ENCODE measurements at places on chromosomes 5 and 9.

- DNase-seq = no peak
- no peaks in the 10 kb centered on the region for H3K36me3 ChIP-seq
- H3K4me1 ChIP-seq = no peaks in the 10 kb centered on the region
- H3K27me3 ChIP-seq = no peaks in the 10 kb centered on the region
- H3K27ac ChIP-seq = no peak overlapping the region
- no peak overlapping the region for H3K4me3 ChIP-seq
Observed at GRCh38 chr5:66129144-66129543, 15.0 kb upstream of the SREK1 start.

DNA sequence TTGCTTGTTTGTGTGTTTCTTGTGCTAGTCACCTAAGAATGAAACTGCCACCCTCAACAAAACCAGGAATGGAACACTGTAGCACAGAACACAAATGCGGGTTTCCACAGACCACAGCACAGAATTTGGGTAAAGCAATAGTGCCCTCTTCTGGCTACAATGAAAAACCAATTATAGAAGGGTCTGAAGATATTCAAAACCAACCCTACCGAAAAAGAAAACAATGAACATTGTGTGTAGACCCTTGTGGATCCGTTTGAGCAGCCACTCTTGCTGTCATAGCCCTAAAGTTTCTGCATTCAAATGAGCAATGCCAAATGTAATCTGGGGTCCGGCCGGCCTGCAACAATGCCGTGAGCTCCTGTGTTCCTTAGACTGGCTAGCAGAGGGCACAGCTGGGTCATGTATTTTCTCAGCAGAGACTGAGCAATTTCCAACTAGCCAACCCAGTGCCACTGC lies 8.3 kb upstream of the ENC1 start:
- no peaks in the 10 kb centered on the region for H3K4me1 ChIP-seq
- H3K27ac ChIP-seq = no peak overlapping the region
- 0 out of 2 replicates have a peak, but pooled peaks cover under 1% of the 10 kb centered on the region for H3K27me3 ChIP-seq

- no peak overlapping the region for H3K27ac ChIP-seq
- H3K27me3 ChIP-seq = no peaks in the 10 kb centered on the region
- H3K4me3 ChIP-seq = no peak overlapping the region
Observed at GRCh38 chr5:177040814-177041420, 18.4 kb downstream of the ZNF346 start.

DNA sequence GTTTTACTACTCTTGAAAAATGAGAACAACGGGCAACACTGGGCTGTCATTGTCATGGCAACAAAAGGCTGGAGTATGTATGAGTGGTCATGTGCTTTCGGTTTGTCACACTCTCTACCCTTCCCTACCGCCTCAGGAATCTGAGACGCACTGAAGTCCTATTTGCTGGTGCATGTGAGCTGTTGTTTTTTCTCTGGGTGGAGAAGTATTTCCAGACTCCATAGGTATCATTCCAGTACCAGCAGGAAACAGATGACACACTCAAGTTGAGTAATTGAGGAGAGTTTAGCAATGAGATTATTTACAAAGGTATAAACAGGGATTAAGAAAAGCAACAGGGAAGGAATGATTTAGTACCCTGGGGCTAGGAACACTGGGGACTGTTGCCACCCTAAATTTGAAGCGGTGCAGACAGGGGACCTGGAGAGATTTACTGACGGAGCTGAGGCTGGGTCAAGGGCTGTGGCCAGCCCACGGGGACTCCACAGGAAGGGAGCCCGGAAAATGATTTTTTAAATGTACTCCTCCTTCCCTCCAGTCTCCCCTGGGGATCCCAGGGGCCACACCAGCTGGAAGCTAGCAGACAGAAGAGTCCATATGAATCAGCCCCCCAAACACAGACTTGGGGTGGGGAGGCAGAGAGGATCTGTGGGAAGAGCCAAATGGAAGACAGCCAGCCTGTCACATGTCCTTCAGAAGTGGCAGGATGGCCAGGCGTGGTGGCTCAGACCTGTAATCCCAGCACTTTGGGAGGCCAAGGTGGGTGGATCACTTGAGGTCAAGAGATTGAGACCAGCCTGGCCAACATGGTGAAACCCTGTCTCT lies 13.2 kb upstream of the ZBTB43 start:
- H3K4me3 ChIP-seq = no peak overlapping the region
- H3K27me3 ChIP-seq = no peaks in the 10 kb centered on the region
- H3K4me1 ChIP-seq = no peaks in the 10 kb centered on the region
- H3K27ac ChIP-seq = no peak overlapping the region
- H3K36me3 ChIP-seq = no peaks in the 10 kb centered on the region

- no peak for DNase-seq
- H3K4me1 ChIP-seq = peaks cover 22% of the 10 kb centered on the region
- no peak overlapping the region for H3K27ac ChIP-seq
- no peaks in the 10 kb centered on the region for H3K36me3 ChIP-seq
Observed at GRCh38 chr5:170861667-170861916, 226 bp upstream of the RANBP17 start.

DNA sequence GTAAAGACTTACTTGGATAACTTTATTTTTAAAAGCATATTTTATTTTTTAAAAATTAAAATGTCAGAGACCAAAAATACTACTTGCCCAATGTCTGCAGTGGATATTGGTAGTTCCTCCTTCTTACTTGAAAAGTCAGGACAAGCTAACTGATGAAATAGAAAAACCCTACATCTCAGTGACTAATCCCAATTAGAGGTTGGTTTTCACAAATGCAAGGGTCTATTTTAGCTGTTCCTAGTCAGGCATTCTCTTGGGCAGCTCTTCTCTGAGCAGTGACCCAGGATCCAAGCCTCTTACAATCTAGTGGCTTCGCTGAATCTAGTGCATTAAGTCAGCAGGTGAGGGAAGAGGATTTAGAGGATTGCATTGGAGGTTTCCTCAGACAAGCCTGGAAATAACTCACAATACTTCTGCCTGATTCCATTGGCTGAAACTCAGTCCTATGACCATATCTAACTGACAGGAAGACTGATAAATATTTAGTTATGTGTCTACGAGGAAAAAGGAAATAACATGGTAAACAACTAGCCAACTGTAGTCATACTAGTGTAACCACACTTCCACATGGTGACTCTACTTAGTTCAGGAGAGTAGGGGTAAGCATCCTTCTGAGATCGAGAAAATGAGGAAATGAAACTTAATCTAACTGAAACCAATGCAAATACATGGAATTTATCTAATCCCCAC lies 34.2 kb upstream of the MIER3 start:
- H3K4me1 ChIP-seq = no peaks in the 10 kb centered on the region
- H3K4me3 ChIP-seq = no peak overlapping the region
- no peaks in the 10 kb centered on the region for H3K27me3 ChIP-seq
- DNase-seq = no peak

- no peak overlapping the region for H3K4me3 ChIP-seq
- peaks cover 12% of the 10 kb centered on the region for H3K4me1 ChIP-seq
- no peaks in the 10 kb centered on the region for H3K36me3 ChIP-seq
- no peaks in the 10 kb centered on the region for H3K27me3 ChIP-seq
Observed at GRCh38 chr5:55597014-55597981, 62.5 kb upstream of the PLPP1 start.

DNA sequence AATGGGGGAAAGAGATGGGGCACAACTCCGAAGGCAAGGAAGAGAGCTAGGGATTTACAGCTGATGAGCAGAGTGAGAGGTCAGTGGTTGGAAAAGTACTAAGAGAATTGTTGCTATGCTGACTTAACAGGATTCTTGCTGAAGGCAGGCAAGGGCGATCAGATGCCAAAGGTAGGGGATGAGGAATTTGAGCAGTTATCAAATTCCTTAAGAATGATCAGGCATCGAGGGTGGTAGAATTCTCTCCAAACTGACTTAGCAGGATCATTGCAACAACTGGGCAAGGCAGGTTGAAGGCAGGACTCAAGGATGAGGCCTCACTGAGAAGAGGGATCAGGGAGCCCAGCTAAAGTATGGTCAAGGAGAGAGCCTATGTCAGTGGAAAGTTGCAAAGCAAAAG lies 171.0 kb downstream of the HSD17B3 start:
- H3K4me3 ChIP-seq = no peak overlapping the region
- H3K36me3 ChIP-seq = no peaks in the 10 kb centered on the region
- no peak overlapping the region for H3K27ac ChIP-seq
- peaks cover 41% of the 10 kb centered on the region for H3K4me1 ChIP-seq
- no peaks in the 10 kb centered on the region for H3K27me3 ChIP-seq

DNA sequence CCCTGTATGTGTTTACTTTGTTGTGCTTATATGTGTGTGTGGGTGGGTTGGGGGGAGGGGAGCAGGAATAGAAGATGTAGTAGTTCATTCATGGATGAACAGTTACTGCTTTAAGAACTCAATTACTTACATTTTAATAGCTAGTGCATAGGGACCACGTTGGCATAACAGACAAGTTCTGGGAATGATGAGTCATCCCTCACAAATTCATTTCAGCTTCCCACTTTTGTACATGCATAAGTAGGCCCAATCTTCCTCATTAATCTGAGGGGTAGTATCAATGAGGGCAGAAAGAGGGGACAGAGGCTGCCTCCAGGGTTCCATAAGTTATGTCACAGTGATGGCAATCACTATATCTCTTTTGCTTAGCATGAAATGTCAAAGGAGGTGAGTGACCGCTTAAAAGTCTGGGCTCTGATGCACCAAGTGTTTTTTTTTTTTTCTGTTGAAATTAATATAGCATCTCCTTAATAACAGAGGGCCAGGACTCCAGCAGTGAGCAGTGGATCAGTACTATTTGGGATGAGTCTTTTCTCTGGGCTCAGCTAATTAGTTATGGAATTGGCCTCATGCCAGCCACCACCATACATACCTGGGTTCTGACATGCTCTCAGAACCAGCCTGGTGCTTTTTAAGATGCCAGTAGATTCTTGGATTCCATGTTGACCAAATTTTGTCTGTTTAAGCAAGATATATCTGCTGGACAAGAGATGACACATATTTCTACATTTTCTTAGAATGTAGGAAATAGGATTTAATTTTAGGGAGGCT lies 37.1 kb downstream of the PRDM6 start:
- H3K36me3 ChIP-seq = no peaks in the 10 kb centered on the region
- no peak overlapping the region for H3K27ac ChIP-seq
- H3K4me3 ChIP-seq = no peak overlapping the region
- no peaks in the 10 kb centered on the region for H3K27me3 ChIP-seq

DNA sequence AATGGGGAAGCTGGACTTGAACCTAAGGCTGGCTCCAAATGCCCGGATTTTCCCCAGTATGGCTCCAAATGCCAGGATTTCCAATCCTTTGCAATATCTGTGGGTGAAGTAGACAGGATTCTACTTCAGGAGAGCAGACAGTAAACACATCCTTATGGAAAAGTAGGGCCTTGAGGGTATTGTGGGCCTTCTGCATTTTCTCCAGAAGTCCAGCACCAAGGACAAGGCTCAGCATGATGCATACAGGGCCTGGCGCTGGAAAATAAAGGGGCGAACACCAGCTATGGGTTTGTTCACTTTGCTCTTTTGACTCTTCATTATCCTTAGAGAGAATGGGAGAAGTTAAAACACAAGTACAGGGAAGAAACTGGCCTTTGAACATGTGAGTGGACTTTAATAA lies 347.5 kb downstream of the SEMA5A start:
- H3K27ac ChIP-seq = no peak overlapping the region
- no peaks in the 10 kb centered on the region for H3K27me3 ChIP-seq
- DNase-seq = no peak

- no peaks in the 10 kb centered on the region for H3K4me1 ChIP-seq
- H3K27me3 ChIP-seq = no peaks in the 10 kb centered on the region
- no peak overlapping the region for H3K4me3 ChIP-seq
Observed at GRCh38 chr5:38468978-38469706, 87.3 kb downstream of the LIFR start.

DNA sequence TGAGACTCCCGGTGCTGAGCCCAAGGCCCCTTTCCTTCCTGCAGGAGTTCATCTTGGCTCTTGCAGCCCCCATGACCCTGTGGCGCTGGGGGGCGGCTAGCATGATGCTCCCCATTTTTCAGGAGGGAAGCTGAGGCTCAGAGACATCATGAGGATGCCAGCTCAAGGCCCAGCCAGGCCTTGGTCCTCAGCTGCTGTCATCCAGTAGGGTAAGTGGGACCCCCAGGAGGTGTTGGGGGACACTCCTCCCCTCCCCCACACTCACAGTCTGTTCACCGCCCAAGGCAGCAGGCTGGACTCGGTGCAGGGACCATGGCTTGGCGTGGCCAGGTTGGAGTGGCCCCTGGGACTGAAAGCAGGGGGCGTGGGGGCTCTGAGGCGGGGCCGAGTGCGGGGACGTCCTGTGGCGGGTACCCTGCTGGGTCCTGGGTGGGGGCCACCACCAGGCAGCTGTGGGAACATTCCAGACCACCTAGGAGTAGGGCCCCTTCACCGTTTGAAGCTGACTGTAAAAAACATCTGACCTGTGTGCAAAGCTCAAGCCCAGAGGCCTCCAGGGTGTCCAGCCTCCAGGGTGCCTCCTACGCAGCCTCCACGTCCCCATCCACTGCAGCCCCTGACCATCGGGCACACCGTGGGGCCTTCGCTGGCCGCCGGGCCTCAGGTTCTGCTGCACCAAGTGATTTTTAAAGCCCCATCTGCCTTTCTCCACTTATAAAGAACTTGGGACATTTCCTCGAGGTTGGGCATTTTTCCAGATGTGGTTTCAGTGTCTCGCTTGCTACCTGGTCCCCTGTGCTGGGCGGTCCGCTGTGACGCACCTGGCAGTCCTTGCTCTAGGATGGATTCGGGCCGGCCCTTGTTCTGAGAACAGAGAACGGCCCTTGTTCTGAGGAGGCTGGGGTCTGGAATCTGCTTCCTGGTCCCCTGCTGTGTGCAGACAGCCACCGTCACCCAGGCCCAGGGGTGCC lies 3.4 kb upstream of the NOTCH1 start:
- no peak for DNase-seq
- H3K4me1 ChIP-seq = peaks cover 20% of the 10 kb centered on the region
- H3K4me3 ChIP-seq = no peak overlapping the region
- H3K27me3 ChIP-seq = no peaks in the 10 kb centered on the region
- no peaks in the 10 kb centered on the region for H3K36me3 ChIP-seq
- H3K27ac ChIP-seq = no peak overlapping the region

DNA sequence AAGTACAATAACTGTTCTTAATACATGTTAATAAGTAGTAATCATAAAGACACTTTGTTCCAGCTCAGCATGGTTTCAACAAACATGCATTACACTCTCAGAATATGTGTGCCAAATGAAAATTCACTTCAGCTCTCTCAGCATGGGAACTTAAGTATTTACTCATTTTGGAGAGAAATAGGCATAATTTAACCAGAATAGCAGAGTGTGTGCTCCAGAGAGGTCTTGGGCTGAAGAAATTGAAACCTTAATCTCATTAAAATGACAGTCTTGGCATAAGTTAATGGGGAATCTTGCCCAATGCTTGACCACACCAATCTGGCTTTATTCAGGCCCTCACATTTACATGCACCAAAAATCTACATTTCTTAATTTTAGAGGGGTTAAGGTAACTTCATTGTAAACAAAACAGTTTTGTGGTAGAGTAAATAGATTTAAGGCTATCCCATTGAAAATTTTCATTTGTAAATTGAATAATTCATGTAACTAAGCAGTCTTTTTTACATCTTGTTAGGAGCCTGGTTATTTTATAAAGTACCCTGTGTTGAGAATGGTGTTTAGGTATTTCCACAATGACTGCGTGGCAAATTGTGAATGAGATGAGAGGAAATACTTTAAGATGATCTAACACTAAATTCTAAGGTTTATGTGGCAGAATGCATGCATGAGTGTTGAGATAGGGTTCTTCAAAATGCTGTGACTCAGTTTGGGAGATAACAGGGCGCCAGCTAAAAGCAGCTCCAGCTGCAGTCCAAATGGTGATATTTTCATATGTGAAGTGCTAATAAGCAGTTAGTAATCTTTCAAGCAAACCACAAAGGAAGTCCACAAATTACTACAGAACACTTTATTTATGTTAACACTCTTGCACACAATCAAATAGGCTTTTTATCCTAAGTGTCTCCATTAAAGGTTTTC lies 11.3 kb upstream of the LOX start:
- H3K27me3 ChIP-seq = no peaks in the 10 kb centered on the region
- no peak for DNase-seq
- peaks cover 13% of the 10 kb centered on the region for H3K4me1 ChIP-seq
- H3K27ac ChIP-seq = no peak overlapping the region
